ENCODE measurements at places on chromosomes 1 and 21.

- DNase-seq: no peak
Observed at GRCh38 chr1:245805532-245805931, 650.7 kb downstream of the KIF26B start.

- no peak for DNase-seq
Observed at GRCh38 chr1:20730690-20731056, 1.8 kb downstream of the SH2D5 start.

DNA sequence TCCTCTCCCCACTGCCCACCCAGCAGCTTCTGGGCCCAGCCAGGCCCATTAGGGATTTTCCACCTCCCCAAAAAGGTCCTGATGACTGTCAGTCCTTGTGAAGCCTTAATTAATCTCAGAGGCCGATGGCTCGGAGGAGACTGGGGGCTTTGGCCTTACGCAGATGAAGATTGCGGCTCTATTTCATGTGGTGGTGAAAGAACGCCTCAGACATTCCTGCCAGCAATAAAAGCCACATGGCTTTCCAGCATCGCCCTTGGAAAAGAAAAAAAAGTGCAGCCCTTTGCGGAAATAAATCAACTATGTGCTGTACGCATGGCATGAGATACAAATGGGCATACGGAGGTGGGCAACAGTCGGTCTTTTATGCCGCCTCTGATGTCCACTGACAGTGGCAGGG is 6.6 kb upstream of the RUNX3 start:
- DNase-seq: no peak

DNA sequence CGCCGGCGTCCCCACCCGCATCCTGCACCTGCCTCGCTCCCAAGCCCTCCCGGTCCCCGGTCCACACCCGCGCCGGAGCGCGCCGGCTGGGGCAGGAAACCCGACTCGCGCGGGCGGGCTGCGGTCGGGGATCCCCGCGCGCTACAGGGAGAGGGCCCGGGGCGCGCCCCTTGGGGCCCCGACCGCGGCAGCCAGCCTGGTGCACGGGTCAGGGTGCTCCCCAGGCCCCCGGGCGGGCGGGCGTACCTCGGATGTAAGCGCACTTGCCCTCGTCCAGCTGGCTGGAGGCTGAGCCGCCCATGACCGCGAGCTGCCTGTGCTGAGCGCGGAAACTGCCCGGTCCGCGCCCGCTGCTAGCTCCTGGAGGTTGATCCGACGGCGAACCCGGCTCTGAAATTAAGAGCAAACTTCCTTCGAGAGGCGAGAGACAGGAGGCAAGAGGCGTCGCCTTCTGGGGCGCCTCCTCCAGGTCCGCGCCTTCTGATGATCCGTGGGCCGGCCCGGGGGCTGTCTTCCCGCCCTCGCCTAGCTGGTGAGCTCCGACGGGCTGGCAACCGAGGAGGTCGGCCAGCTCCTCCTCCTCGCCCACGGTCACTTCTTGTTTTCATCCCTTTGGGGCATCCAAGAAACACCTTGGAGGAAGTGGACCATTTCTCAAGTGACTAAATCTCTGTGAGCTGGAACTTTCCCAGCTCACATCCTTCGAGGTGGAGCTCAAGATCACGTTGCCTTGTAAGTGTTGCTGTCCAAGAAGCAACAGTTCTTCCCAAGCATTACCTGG is at the start of gene NIBAN1:
Gene NIBAN1 (minus strand): TSS at position 453 of the 781 bp plus-strand sequence. CDS start 152 bp downstream, at position 301.
- DNase-seq: peak; percentile 73

DNA sequence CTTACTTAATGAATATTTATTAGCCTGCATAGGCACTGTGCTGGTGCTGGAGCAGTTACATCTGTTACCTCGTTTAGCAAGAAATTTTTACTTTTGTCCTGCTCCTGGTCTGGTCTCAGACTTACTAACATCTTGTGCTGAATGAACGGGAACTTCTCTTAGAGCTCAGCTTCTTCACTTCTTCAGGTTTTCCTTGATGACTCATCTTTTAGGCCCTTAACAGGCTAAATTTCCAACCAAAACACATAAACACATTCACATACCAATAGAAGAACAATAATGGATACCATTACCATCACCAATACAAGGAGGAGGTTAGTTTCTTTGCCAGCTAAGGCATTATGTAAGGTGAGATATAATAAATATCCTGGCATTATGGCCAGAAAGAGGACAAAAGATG is 68.9 kb downstream of the IFI44 start:
- DNase-seq: no peak
